ENCODE measurements at places on chromosomes 5 and 9. TPM values are rescaled to one million over a fixed set of nuclear protein-coding genes. Genes with fewer than 3 reads are reported as not detected.

PRELID2 gene
- 12.2 TPM for total RNA-seq

INIP gene
- 16.4 TPM for total RNA-seq

SNCB gene
- 0.14 TPM for total RNA-seq

TRIP13 gene
- total RNA-seq, result 34.3 TPM

CDC20B gene
- not detected for total RNA-seq

SLC34A3 gene
- 0.14 TPM for total RNA-seq

ISL1 gene
- total RNA-seq, result 3.6 TPM

CRAT gene
- total RNA-seq, result 27.1 TPM

CD72 gene
- total RNA-seq, result 0.56 TPM

MRPL50 gene
- total RNA-seq, result 14.2 TPM

LIFR gene
- total RNA-seq, result 1.1 TPM

DHFR gene
- 36.0 TPM for total RNA-seq

MYOT gene
- not detected for total RNA-seq

FBN2 gene
- total RNA-seq, result 40.0 TPM

CEP78 gene
- total RNA-seq, result 19.3 TPM

PCDHGA4 gene
- total RNA-seq, result 0.23 TPM

NXNL2 gene
- total RNA-seq, result 0.23 TPM

SPEF2 gene
- total RNA-seq, result 2.5 TPM

IRX4 gene
- 23.0 TPM for total RNA-seq

Measured in airway epithelial cell (primary cell).